Calu3 (cell line): ENCODE measurements at places on chromosomes 2 and 18. TPM values are rescaled to one million over a fixed set of nuclear protein-coding genes. Genes with fewer than 3 reads are reported as not detected.

DNA sequence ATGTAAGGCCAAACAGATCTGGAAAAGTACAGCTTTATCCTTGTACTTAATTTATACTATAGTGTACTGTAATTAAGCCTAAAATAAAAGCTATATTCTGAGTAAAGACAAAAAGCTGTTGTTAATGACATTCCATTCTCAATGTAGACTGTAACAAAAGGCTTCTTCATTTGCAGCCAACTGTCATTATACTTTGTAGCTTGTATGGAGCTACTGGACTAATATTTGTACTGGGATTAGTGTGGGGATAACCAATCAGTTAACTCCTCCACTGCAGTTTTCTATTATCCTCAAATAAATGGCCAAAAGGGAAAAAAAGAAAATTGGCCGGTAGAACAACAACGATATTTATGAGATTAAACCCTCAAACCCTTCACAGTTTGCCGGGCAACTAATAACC, 66.5 kb downstream of the STK39 start:
- peaks cover 16% of the 10 kb centered on the region for H3K36me3 ChIP-seq
- H3K27me3 ChIP-seq = no peaks in the 10 kb centered on the region
- DNase-seq = no peak
- H3K27ac ChIP-seq = no peak overlapping the region
- peaks cover 42% of the 10 kb centered on the region for H3K4me1 ChIP-seq

- no peaks in the 10 kb centered on the region for H3K36me3 ChIP-seq
- H3K4me3 ChIP-seq = no peak overlapping the region
- no peak overlapping the region for H3K27ac ChIP-seq
- no peaks in the 10 kb centered on the region for H3K4me1 ChIP-seq
- DNase-seq = no peak
Measured at GRCh38 chr2:219918254-219918653, 290.8 kb downstream of the SLC4A3 start.

GRCh38 chr18:2417861-2418610, 153.3 kb downstream of the METTL4 start:
- no peaks in the 10 kb centered on the region for H3K36me3 ChIP-seq
- no peaks in the 10 kb centered on the region for H3K27me3 ChIP-seq
- no peak overlapping the region for H3K4me3 ChIP-seq
- H3K27ac ChIP-seq = no peak overlapping the region

- H3K27ac ChIP-seq = no peak overlapping the region
- no peaks in the 10 kb centered on the region for H3K27me3 ChIP-seq
- H3K4me3 ChIP-seq = no peak overlapping the region
- DNase-seq = no peak
- peaks cover 37% of the 10 kb centered on the region for H3K4me1 ChIP-seq
Measured at GRCh38 chr2:149597050-149597667, 9.6 kb upstream of the MMADHC start.

- H3K36me3 ChIP-seq = no peaks in the 10 kb centered on the region
- peaks cover 7% of the 10 kb centered on the region for H3K4me1 ChIP-seq
- H3K4me3 ChIP-seq = no peak within 1 kb of the TSS
Measured at GRCh38 chr2:174597345-174598047, at the start of gene WIPF1. TSS of gene WIPF1 (minus strand) at chr2:174597804. CDS start at chr2:174585573, 12,231 bp downstream.

- no peak overlapping the region for H3K4me3 ChIP-seq
- DNase-seq = no peak
- H3K36me3 ChIP-seq = peaks cover 12% of the 10 kb centered on the region
- no peak overlapping the region for H3K27ac ChIP-seq
- no peaks in the 10 kb centered on the region for H3K27me3 ChIP-seq
Measured at GRCh38 chr2:24892928-24893327, 27.1 kb downstream of the ADCY3 start.

ERFE gene
- 2.4 and 4.0 TPM in 2 replicates for total RNA-seq

TMEM178A gene
- total RNA-seq = 0.50 and 2.1 TPM in 2 replicates

RUFY4 gene
- 0.21 and 2.6 TPM in 2 replicates for total RNA-seq

CCDC121 gene
- 5.5 and 6.3 TPM in 2 replicates for total RNA-seq
